Hematopoietic multipotent progenitor cell (in vitro differentiated cells): ENCODE measurements at places on chromosomes 16 and 17.

DNA sequence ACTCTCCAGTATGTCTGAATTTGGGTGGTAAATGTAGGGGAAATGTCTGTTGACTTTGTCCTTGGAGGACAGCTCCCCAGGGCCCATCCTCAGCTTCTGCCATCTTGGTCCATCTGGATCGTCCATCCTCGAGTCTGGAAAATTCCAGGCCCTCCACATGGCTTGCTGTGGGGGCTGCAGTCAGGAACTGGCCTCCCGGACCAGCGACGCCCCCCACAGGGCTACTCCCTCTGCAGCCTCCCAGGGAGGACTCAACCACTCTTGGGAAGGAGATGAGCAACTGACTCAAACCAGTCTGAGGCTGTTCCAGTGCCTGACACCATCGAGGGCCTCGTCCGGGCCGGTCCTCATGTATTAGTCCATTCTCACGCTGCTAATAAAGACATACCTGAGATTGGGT lies 5.5 kb upstream of the ZG16B start:
- no peak for DNase-seq

GRCh38 chr17:51228161-51228560 lies 31.7 kb downstream of the MBTD1 start:
- no peak for DNase-seq

GRCh38 chr16:31138621-31139578 lies 3.4 kb upstream of the PRSS8 start:
- DNase-seq = no peak

DNA sequence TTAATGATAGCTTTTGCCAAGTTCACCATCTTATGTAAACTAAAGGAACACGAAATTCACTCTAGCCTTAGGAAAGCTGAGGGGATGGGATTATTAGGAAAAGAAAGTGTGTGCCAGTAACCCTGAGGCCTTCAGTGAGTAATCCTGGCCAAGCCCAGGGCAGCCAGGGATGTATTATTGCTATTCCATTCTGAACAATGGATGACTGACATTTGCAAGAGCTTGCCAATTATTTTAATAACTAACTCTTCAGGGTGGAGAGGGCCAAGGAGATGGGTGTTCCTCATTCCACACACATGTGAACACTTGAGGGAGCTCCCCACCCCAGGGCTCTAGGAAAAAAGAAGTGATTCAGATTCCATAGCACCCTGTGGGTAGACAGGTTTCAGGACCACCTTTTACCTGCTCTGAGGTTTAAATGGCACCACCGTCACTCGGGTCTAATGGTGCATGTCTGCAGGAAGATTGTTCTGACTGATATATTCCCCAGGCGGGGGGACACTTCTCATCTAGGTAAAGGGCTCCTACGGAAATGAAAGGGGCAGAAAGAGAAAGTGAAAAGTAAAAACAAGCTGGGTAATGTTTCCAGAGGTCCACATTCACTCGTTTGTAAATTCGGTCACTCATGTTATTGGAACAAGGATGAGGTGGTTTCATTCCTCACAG lies 41.5 kb downstream of the TK2 start:
- no peak for DNase-seq

DNA sequence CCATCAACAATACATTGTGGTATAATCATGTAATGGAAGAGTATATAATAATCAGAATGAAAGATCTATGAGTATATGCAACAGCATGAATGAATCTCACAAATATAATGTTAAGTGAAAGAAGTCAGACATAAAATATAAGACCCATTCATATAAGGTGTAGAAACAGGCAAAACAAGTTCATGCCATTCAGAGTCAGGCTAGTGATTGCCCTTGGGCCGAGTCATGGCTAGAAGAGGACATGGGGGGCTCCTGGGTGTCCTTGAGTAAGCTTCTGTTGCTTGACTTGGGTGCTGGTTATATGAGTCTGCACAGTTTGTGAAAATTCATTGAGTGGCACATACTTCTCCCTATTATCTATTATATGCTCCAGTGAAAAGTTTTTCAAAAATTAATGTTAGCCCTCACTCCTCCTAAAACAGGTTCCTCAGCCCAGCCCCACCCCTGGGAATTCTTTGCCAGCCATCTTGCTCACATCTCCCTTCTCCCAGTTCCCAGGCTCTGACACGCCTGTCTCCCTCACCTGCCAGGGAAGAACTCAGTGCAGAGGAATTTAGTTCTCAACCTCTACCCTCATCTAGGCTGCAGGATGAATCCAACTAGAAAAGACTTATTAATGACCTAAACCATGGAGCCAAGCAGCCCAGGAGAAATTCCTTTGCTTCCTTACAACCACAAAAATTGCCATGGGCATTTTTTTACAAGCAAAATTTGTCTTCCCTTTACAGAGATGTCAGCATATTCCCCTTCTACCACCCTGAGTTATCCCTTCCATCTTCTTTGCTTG lies 52.4 kb upstream of the NFAT5 start:
- no peak for DNase-seq

GRCh38 chr16:23742766-23743165 lies 12.1 kb upstream of the CHP2 start:
- no peak for DNase-seq

- no peak for DNase-seq
Measured at GRCh38 chr16:47726031-47726675, 265.0 kb downstream of the PHKB start.

GRCh38 chr16:84434800-84435199 lies 66.5 kb downstream of the ATP2C2 start:
- DNase-seq = no peak

- DNase-seq = no peak
Measured at GRCh38 chr17:30586818-30587595, 109.8 kb downstream of the GOSR1 start.

DNA sequence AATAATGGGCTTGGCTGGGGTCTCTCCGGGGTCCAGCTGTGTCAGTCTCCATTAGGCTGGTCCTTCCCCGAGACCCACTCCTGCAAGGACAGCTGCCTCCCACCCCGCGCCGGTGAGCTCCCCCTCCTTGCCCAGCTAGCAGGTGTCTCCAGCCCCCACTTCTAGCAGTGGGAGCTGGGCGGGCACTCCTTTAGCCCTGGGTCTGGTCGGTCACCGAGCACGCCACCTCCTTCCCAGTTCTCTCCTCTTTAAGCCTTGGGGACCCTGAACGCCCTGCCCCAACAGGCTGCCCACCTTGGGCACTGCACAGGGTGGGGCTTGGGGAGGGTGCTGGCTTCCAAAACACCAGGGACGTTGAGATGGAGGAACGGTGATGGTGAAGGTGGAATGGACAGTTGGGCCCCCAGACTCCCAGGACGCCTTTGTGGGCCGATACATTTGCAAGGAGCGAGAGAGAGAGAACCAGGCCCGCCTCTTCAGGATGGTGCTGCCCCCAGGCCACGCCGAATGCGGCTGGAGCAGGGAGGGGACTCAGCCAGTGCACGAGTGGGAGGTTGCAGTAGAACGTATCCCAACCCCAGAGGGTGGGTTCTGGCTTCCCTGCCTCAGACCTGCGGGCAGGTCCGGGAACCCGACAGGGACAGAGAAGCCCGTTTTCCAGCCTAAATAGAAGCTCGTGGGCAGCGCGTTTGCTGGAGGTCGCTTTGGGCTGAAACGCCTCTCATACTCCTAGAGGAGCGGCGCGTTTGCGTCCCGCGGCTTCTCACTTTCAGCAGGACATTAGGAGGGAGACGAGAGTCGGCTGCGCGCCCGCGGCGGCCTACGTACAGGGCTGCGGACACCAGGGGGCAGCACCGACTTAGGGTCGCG lies 10.7 kb downstream of the TBX2 start:
- peak; percentile 77 for DNase-seq

GRCh38 chr17:4948166-4948930 lies at the start of gene PFN1:
PFN1 (minus strand) TSS chr17:4948530; CDS start chr17:4948394, 136 bp downstream.
- peak; percentile 92 for DNase-seq

DNA sequence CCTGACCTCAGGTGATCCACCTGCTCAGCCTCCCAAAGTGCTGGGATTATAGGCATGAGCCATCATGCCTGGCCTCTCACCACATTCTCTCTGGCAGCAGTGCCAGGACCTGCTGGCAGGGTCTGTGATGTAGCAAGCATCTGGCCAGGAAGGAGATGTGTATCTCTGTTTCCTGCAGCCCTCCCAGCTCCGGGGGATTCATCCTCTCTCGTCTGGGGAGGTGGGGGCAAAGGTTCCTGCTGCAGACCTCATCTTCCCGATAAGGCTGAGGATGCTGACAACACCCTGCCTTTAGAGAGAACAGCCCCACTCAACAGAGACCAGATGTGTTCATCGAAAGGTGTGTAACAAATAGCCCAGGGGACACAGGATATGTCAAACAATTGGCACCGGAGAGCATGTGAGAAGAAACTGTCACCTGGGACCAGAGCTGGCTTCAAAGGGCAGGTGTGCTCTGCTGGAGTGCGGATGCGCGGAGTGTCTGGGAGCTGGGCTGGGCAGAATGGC lies 54.8 kb upstream of the SEC14L1 start:
- peak; percentile 89 for DNase-seq

GRCh38 chr16:129075-129474 lies 9.4 kb downstream of the NPRL3 start:
- DNase-seq = no peak

DNA sequence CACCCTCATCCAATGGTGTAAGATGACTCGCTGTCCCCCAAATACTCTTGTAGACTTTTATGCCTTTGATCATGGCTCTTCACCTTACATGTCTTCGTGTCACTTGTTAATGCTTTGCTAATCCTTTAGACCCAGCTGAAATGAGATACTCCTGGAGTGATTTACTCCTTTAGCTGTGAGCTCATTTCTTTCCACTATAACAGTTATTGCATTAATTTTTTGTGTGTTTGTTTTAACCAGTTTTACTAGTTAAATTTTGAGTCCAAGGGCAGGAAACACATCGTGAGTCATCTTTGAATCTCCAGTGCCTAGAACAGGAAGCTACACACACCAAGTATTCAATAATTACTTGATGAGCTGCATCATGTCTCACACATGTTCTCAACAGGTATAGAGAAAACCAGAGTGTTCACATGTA lies 6.5 kb upstream of the CTCF start:
- DNase-seq = peak; percentile 58

GRCh38 chr16:23398987-23399805 lies 53.8 kb downstream of the COG7 start:
- DNase-seq = no peak
